ENCODE measurements at places on chromosomes 4 and X.

DNA sequence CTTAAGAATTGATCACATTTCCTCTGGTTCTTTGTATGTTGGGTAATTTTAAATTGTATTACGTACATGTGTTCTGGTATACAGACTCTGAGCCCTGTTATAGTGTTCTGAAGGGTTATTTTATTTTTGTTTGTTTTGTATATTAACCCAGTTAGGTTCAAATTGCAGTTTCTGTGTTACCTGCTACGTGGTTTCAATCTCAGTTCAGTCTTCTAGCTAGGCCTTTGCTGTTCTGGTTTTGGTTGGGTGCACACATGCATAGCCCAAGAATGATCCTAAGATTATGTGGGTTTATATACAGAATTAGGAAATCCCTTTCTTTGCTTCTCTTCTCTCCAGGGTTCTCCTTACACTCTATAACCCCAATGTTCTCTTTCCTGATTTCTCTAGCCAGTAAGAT lies 161.0 kb downstream of the PPP1R2C start:
- DNase-seq: no peak

DNA sequence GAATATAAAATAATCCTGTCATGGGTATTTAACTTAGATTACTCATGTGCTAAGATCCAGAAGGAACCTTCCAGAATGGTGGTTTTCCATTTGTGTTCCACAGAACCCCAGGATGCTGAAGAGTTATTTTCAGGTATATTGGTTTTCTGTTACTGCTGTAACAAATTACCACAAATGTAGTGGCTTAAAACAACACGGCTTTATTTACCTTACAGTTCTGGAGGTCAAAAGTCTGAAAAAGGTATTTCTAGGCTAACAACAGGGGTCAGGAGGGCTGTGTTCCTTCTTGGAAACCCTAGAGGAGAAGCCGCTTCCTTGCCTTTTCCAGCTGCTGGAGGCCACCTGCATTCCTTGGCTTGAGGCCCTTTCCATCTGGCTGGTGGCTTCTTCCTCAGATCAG lies 57.9 kb upstream of the HPSE start:
- DNase-seq: no peak

GRCh38 chr4:52957220-52957686 lies 95.1 kb downstream of the RASL11B start:
- DNase-seq: no peak

DNA sequence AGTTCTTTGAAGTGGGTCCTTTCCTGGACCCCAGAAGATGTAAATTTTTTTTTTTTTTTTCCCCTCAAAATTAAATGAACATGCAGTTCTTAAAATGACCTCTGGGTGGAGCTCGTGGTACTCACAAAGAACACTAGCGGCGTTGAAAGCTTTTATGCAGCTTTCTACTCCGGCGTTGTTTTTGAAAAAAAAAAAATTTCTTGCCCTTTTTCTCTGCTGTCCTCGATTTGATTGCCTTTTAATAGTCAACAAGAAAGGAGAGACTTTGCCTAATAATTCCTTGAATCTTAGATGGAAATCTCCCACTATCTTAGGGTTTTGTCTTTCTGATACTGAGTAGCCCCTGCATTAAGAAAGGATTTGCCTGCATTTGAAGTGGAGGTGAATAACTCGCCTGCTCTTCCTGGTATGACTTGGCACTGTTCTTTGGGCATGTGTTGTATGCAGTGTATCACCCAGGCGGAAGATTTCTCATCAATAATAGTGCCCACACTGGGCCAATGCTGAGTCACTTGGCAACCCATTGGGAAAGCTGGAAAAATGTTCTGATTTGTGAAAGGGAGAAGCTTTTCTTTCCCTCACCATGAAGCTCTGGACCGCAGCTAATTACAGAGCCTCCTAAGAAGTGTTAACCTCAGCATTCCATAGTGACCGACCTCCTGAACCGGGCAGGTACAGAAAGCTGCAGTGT lies 104.0 kb downstream of the PHEX start:
- peak; percentile 38 for DNase-seq

- DNase-seq: no peak
These were observed 88.4 kb upstream of the STIM2 start for GRCh38 chr4:26772096-26772873.

DNA sequence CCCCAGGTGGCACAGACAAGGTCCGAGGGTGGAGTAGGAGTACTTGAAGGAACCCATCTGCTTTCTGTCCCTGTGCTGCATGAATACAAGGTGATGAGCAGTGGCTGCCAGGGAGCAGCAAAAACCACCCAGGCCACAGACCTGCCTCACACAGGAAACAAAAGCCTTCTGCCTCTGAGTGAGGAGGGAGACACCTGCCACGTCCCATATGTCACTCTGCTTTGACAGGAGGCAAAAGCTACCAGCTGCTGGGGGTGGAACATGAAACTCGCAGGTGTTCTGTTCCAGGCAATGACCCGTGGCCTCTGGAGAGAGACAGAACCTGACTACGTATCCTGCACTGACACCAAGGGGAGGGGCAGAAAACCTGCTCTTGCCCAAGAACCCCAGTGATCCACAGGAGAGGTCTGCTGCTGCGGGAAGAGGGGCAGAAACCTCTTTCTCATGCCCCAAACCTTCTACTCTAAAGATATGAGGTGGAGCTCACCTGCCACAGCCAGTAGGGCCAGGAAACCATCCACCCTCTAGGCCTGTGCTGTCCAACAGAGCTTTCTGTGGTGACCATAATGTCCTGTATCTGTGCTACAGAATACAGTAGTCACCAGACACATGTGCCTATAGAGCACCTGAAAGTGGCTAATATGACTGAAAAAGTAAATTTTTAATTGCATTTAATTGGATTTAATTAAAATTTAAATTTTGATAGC lies 172.9 kb downstream of the PRDM5 start:
- DNase-seq: peak; percentile 82

- DNase-seq: no peak
These were observed 7.9 kb upstream of the JCHAIN start for GRCh38 chr4:70674191-70674590.

GRCh38 chr4:160175064-160175643 lies 1072.3 kb downstream of the RAPGEF2 start:
- no peak for DNase-seq

DNA sequence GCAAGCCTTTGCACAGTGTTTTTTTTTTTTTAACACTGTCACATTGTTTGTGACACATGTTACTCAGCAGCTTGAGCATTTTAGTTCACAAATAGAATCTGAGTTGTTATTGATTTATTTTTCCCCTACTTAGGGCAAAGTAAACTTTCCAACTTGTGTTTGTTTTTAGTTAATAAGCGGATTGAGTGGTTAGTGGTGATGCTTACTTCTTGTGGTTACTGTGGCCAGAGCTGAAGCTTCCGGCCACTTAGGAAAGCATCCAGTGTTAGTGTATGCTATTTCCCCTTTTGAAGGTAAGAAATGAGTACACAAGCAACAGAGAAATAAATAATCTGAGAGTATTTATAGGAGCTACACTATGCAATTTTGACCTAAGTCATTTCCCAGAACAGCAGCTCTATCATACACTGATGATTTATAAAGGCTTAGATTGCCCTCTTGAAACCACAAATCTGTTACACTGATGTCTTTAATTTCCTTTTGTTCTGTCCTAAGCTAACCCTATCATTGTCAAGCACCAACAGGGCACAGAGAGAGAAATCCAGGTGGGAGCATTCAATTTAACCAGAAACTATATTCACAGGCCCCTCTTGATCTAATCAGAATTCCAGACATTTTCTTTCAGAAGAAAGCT lies 2464.6 kb downstream of the PCDH7 start:
- peak; percentile 34 for DNase-seq

- no peak for DNase-seq
These were observed 29.0 kb upstream of the GPM6B start for GRCh38 chrX:13845721-13846378.

- no peak for DNase-seq
These were observed 141.6 kb downstream of the DCLK2 start for GRCh38 chr4:150219841-150220240.

GRCh38 chr4:85127653-85128052 lies 161.2 kb upstream of the WDFY3 start:
- DNase-seq: peak; percentile 40

DNA sequence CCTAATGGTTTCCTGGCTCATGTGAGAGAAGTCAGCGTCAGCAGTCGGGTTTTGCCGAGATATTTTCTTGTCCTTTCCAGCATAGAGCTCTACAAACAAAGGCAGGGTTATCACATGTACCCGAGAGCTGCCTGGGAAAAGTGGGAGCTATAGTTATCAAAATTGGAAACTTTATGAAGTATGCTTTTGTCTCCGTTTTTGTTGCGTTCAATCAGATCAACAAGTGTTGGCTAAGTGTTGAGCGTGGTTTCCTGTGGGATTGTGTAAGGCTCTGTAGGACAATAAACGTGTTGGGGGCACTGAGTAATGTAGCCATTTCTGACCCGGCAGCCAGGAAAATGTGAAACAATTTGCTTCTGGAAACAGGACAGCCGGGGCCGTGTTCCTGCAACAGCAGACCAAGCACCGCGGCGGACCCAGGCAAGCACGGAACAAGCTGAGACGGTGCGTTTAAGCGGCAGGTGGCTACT lies at the start of gene BMX:
Gene BMX (plus strand): TSS at position 311 of the 470 bp plus-strand sequence. CDS start 7,547 bp downstream, outside the sequence.
- no peak for DNase-seq

- no peak for DNase-seq
These were observed 29.0 kb upstream of the PSAPL1 start for GRCh38 chr4:7463566-7464258.

DNA sequence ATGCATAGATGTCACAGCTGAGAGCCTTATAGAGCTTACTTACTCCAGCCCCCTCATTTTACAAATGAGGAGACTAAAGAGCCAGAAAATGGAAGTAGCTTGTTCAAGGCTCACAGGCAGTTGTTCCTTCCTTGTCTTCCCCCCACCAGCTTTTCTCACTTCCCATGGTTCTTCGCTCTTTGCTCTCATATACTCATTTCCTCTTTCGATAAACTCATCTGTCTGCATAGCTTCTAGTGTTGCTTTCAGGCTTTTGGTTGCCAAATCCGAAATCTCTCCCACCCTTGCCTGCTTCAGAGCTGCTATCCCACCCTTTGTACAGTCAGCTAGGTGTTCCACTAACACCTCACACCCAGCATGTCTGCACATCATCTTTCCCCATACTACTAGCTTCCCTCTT lies 25.0 kb upstream of the GJB1 start:
- DNase-seq: peak; percentile 65

DNA sequence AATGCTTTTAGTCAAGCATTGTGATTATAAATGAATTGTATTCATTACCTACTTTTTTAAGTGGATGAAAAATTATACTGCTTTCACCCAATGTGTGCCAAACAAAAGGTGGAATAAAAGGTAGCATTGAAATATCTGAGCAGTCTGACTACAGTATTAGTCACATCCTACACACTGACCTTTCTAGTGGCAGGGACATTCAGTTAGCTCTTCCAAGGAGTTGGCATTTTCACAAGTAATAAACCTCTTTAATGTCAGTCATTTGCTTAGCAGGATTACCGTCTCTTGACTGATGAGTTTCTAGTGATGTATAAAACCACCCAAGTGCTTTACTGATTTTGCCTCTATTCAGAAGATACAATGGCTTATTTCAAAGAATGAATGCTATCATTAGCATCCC lies 687.9 kb downstream of the ARAP2 start:
- DNase-seq: no peak

DNA sequence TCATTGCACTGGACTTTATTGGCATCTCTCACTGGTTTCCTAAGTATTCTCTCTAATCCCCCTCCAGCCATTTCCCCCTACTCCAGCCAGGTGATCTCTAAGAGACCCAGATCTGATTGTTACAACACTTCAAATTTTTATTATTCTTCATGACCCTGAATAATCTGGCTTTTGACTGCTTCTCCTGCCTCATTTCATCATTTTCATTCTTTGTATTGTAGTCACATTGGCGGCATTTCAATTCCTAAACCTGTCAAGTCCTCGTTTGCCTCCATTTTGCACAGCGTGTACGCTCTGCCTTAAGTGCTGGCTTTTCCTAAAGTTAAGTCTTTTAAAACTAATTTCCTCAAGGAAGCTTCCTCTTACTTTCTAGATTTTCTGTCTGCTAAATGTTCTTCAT lies 31.6 kb downstream of the UBE2K start:
- no peak for DNase-seq

DNA sequence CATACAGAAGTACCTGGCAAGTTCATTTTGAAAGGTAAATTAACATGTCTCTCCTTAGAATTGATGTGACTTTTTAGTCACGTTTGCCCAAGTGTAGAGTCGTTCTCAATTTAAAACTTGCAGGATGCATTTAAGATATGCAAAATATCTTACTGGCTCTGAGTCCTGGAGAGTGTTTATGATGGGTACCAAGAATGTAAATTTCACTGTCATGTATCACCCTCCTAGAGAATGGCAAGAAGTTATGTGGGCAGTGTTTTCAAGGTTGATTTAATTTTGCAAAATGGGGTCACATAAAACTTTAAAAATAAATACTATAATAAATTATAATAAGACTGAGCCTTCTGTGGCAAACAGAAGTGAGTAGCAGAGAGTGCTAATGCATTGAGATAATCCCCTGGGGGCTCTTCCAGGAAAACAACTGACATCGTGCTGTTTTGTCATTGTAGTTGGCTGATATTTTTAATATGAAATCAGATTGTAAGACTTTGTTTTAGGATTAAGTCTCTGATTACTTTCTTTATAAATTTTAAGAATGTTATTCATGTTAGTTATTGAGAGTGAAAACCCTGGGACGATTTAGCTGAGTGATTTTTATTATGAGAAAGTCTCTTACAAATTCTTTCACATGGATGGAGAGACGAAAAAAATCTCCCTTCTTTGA lies 103.0 kb downstream of the AFF1 start:
- no peak for DNase-seq

DNA sequence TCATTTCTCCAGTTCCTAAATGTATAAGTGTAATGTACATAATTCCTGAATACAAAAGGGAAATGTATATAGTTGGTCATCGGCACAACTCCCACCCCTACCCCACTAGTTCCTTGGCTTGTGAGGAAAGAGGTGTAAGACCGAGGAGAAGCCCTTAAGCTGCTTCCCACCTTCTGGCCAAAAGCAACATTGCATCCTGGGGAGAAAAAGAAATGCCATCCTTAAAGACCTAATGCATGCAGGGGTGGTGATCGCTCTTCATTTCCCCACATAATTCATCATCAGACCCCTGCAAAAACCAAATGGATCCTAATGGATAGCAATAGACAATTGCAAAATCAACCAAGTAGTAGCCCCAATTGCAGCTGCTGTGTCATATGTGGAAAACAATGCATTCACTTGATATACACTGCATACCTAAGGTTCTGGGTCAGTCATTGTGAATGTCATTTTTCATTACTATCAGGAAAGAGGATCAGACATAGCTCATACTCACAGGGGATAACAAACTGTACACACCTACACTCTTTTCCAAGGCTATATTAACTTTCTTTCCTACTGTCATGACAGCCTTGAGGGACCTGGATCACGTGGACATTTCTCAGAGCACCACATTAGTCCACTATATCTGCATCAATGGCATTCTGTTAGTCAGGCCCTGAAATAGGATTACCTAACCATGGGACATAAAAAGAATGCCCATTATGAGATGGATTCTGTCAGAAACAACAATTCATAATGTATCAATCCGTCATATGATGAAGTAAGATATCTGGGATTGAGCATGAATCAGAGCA lies 31.7 kb upstream of the NFXL1 start:
- no peak for DNase-seq

GRCh38 chrX:107823456-107823855 lies 2.2 kb upstream of the MID2 start:
- DNase-seq: no peak

Data from common myeloid progenitor, CD34-positive (primary cell).